ENCODE measurements at places on chromosomes 16 and 17. TPM values are rescaled to one million over a fixed set of nuclear protein-coding genes. Genes with fewer than 3 reads are reported as not detected.
A peak's percentile ranks its signal among the peaks of the same experiment; 100 is the strongest.

GRCh38 chr17:73684183-73684582, 39.9 kb upstream of the SDK2 start:
- H3K4me3 ChIP-seq = no peak overlapping the region
- H3K27me3 ChIP-seq = peaks cover 2% of the 10 kb centered on the region
- H3K36me3 ChIP-seq = no peaks in the 10 kb centered on the region
- peak overlapping the region; percentile 20 for H3K27ac ChIP-seq
- H3K4me1 ChIP-seq = peaks cover 15% of the 10 kb centered on the region

GRCh38 chr16:4426021-4426684, 485 bp downstream of the DNAJA3 start:
- no peaks in the 10 kb centered on the region for H3K27me3 ChIP-seq
- peaks cover 29% of the 10 kb centered on the region for H3K4me1 ChIP-seq
- no peak for DNase-seq
- H3K36me3 ChIP-seq = peaks cover 5% of the 10 kb centered on the region

DNA sequence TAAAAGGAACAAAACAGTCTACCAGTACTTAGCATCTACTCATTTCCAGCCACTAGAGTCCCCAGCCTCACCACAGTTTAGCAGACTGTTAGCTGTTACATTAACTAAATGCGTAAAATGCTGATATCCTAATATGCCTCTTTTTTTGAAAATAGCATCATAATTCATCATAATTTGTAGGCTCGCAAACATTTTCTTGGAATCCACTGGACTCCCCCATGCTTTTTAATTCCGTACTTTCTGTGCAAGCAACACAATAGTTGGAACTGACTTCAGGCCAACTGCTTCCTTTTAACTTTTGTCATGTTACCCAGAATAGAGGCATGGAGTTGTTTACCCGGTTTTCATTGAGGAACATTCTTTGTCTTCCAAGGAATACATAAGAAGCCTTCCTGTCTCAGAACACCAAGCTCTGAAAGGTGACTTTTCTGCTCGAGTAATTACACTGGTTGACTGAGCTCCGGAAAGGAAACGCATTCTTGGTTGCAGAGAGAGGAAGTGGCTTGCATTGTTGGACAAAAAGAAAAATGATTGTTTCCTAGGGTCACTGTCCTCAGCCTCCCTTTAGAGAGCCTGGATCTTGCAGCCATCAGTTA, 30.9 kb upstream of the SEC14L1 start:
- no peak for DNase-seq
- peak overlapping the region; percentile 96 for H3K27ac ChIP-seq
- H3K36me3 ChIP-seq = no peaks in the 10 kb centered on the region
- H3K4me1 ChIP-seq = peaks cover 55% of the 10 kb centered on the region

CRYBA1 gene
- 2.4 TPM for total RNA-seq

VPS9D1 gene
- 20.2 TPM for total RNA-seq

CIBAR2 gene
- total RNA-seq = not detected

IL17C gene
- 0.23 TPM for total RNA-seq

- no peak overlapping the region for H3K4me3 ChIP-seq
- no peak for DNase-seq
- peaks cover 17% of the 10 kb centered on the region for H3K4me1 ChIP-seq
Observed at GRCh38 chr17:36742267-36743000, 141.1 kb downstream of the MRM1 start.

GRCh38 chr17:72604518-72604917, 483.7 kb downstream of the SOX9 start:
- peaks cover 26% of the 10 kb centered on the region for H3K4me1 ChIP-seq
- DNase-seq = no peak
- no peaks in the 10 kb centered on the region for H3K36me3 ChIP-seq

DNA sequence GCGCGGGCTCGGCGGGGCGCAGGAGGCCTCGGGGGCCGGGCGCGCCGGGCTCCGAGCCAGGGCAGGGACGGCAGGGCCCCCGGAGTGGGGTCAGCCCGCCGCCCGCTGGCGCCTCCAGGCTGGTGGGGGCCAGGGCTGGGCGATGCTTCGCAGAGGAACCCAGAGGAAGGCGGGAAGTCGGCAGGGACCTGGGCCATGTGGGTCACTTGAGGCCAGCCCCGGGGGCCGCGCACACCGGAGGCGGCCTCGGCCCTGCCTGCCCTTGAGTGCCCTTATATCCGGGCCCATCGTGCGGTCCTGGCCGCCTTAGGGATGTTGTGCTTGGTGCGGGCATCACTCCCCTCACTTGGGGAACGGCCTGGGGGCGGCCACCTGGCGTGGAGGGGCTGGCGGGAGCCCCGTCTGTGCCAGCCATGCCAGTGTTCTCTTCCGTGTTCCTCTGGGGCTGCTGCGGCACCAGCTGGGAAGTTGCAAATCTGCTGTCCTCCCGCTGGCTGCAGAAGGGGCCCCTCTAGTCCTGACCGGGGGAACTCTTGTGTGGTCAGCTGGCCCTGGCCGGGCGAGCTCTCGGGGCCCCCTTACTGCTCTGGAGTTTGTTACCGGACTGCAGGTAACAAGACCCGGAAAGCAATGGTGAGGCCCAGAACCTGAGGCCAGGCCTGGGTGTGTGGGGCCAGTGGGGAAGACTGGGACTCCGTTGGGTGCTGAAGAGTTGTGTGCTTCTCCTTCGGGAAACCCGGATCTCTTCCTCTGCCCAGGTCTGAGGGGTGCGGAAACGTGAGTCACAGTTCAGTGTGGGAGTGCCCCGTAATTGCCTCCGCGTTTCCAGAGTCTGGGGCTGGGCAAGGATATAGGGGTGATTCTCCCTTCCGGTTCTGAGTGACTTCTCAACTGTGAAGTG, 849 bp downstream of the CAPN15 start:
- DNase-seq = no peak
- H3K27me3 ChIP-seq = peaks cover 4% of the 10 kb centered on the region

HOXB1 gene
- total RNA-seq = 2.7 TPM

DNA sequence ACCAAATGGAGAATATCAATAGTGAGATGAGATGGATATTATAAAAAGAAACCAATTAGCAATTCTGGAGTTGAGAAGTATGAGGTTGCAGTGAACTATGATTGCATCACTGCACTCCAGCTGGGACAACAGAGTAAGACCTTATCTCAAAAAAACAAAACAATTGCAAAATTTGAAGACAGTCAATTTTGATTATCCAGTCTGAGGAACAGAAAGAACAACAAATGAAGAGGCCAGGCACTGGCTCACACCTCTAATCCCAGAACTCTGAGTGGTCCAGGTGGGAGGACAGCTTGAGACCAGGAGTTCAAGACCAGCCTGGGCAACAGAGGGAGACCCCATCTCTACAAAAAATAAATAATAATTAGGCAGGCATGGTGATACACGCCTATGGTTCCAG, 35.0 kb downstream of the USP32 start:
- peaks cover 19% of the 10 kb centered on the region for H3K4me1 ChIP-seq
- no peaks in the 10 kb centered on the region for H3K27me3 ChIP-seq
- H3K36me3 ChIP-seq = no peaks in the 10 kb centered on the region
- H3K4me3 ChIP-seq = no peak overlapping the region

DNA sequence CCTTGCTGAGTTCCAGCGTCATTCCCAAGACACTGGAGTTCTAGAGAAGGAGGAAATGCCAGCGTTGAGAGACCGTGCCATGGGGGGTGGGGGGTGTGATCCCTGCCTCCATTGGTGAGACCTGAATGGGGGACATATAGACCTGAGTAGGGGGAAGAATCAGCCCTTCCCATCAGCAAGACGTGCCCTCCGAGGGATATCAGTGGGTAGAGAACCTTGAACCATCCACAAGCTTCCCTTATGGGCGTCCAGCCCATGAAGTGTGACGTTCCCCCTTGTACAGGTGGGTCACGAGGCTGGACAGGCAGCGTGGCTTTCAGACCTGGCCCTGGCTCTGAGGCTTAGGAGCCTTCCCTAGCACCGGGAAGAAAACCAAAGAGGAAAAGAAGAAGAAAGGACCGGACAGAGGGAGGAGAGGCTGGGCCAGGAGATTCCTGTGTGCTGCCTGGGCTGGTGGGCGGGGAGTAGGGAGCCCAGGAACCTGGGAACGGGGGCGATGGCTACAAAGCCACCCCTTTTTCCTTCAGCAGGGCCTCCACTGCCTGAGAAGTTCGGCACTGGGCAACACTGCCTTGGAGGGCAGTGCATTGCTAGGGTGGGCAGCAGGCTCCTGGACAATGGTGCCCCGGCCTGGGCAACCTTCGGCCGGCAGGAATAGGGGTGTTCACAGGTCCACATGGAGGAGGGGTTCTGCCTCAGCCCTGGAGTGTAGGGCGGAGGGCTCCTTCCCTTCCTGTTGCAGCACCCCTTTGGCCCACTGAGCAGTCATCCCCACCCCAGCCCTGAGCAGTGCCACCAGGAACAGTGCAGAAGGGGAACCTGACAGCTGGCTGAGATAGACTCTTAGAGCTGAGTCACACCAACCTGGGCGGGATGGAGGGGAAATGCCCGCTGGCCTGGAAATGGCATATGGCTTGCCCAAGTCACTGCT, 7.2 kb downstream of the RAB11FIP4 start:
- H3K27ac ChIP-seq = no peak overlapping the region
- DNase-seq = no peak
- peaks cover 12% of the 10 kb centered on the region for H3K4me1 ChIP-seq
- H3K4me3 ChIP-seq = no peak overlapping the region
- H3K36me3 ChIP-seq = no peaks in the 10 kb centered on the region

DNA sequence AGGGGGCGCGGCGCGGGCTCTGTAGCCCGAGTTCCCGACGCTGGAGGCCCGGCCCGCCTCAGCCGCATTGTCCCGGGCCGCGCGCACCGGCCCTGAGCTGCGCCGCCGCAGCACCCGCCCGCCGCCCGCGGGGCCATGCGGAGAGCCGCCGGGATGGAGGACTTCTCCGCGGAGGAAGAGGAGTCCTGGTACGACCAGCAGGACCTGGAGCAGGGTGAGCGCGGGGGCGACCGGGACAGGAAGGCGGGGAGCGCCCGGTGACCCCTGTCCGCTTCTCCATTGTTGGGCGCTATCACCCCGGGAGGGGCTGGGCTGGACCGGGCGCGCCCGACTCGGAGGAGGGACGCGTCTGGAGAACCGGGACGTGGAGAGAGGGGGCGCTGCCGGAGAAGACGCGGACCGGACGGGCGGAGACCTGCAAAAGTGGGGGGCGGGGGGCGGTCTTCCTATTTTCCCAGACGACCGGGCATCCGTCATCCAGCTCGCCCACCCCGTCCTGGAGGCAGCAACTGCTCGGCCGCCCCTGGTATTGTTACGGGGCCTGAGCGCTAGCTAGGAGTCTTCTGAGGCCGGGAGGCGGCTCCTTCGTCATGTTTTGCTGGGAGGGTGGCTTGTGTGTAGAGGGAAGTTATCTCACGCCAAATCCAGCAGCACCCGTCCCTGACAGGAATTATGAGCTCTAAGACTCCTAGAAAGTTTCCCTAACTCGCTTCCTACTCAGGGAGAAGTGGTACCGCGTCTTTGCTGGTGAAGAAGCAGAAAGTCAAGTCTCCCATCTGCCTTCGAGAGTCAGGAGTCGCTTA, 678 bp downstream of the CDR2L start:
- no peaks in the 10 kb centered on the region for H3K27me3 ChIP-seq
- H3K4me3 ChIP-seq = peak overlapping the region; percentile 95
- H3K27ac ChIP-seq = peak overlapping the region; percentile 93
- DNase-seq = peak; percentile 49
- no peaks in the 10 kb centered on the region for H3K36me3 ChIP-seq

SHCBP1 gene
- total RNA-seq = 18.7 TPM

CDRT15 gene
- not detected for total RNA-seq

Data from neural crest cell (in vitro differentiated cells).